ENCODE measurements at places on chromosomes 4 and X.
A peak's percentile ranks its signal among the peaks of the same experiment; 100 is the strongest.

GRCh38 chr4:150746156-150746555 is 164.2 kb downstream of the MAB21L2 start:
- DNase-seq, result no peak

DNA sequence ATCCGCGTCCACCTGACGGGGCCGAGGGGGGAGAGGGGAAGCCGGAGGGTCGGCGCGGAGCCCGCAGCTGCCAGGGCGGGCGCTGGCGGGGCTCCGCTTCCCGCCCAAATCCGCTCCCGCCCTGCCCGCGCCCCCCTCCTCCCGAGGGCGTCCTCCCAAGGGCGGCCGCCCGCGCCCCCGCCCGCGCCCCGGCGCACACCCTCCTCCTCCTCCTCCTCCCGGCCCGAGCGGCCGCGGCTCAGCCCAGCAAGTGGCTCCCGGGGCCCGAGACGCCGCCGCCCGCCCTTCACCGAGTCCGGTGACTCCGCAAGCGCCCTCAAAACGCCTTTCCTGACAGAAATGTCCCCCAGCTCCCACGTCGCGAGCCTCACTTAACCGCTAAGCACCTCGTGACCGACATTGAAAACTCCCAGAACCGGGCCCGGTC is 487 bp downstream of the HMGB2 start:
- DNase-seq, result peak; percentile 81

- DNase-seq, result no peak
These were observed 4.0 kb downstream of the COL25A1 start for GRCh38 chr4:109298279-109299010.

DNA sequence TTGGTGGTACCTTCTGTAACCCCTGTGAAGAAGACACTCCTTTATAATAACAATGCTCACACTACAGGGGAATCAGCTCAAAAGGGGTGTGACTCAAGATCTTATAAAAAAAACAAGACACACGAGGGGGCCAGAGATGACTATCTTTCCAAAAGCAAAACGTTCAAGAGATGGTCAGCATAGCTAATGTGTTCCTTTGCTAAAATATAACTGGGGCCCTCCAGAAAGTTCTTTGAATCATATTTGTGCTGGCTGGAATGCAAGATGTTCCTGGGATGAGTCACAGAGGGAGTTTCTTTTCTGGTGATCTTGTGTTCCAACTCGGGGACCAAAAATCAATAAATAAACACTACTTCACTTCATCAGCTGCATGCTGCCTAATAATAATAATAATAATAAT is 46.5 kb downstream of the RAI2 start:
- no peak for DNase-seq

DNA sequence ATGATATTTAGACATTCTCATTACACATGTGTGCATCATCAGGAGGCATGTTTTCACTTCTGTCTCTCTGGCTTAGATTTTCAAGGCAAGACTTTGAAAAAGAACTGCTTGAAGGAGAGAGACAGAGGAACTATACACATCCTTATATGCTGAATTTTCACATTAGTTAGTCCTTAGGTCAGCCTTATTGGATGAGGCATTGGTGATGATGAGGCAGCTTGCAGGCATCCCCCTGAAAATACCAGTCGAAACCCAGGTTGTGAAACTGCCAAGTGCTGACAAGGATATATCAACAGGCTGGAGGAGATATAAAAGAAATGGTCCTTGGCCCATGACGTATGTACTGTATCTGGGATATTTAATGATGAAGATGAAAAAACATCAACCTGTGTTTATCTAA is 297.2 kb upstream of the AADAT start:
- DNase-seq, result no peak

GRCh38 chrX:31353095-31353494 is 281.3 kb upstream of the FTHL17 start:
- DNase-seq, result no peak

DNA sequence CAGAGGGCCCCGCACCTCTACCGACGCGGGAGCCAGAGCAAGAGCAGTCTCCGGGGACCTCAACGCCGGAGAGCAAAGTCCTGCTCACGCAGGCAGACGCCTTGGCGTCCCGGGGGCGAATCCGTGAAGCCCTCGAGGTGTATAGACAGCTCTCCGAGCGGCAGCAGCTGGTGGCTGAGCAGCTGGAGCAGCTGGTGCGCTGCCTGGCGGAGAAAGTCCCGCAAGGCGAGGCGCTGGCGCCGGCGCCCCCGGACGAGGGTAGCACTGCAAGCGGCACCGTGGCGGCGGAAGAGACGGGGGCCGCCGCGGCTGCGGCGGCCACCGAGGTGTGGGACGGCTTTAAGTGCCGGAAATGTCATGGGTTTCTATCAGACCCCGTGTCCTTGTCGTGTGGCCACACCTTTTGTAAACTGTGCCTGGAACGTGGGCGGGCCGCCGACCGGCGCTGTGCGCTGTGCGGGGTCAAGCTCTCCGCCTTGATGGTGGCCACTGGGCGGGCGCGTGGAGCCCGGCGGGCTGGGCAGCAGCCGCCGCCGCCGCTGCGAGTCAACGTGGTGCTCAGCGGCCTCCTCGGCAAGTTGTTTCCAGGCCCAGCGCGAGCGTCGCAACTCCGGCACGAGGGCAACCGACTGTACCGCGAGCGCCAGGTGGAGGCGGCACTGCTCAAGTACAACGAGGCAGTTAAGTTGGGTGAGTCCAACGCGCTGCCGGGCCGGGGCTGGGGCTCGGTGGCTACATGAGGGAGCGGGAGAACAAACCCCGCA is 672 bp downstream of the LONRF3 start:
- DNase-seq, result peak; percentile 59

DNA sequence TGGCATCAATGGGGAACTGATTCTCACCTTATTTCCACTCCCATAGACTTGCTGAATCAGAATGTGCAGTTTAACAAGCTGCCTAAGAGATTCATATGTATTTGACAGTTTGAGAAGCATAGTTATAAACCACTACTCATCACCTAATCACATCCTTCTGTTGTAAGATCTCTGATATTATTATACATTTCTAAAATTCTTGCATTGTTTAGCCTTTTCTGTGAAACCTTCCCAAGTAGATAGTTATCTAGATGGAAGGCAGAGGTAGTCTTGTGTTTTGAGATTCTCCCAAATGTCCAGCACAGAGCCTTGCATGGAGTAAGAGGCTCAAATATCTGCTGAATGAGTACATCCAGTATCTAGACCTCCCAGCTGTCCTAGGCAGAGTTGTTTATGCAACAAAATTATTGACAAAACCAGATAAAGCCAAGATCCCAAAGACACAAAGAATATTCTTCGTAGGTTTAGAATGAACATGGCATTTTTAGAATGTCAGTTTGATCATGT is 227.3 kb downstream of the KDR start:
- DNase-seq, result no peak

Data from suppressor macrophage treated with lipopolysaccharide for 1 hour (primary cell).